Stimulated activated CD8-positive, alpha-beta memory T cell treated with anti-CD3 and anti-CD28 coated beads, Interleukin-7, amount 100 ng/mL, for 4 hours (primary cell): ENCODE measurements at places on chromosomes 7 and 10.
A peak's percentile ranks its signal among the peaks of the same experiment; 100 is the strongest.

DNA sequence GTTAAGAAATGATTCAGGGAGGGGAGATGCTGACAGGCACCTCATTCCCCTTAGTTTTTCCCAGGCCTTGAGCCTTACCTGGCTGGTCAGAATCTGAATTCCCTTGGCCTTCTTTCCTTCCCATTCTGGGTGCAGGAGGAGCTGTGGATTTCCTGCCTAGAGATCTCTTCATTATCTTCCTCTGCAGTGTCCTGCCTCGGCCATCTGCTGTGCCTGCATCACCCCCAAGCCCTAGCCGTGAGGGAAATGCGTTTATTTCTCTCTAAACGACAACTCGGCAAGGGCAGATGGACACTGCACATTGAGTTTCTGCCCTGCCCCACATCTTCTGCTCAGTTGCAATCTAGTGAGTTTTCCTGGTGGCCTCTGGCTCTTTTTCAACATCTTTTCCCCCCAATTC lies 26.7 kb downstream of the ZCWPW1 start:
- DNase-seq, result no peak

- DNase-seq, result no peak
These were observed 44.9 kb downstream of the POLR1F start for GRCh38 chr7:19663816-19664462.

GRCh38 chr10:132991706-132992432 lies 49.5 kb upstream of the CFAP46 start:
- no peak for DNase-seq

- DNase-seq, result no peak
These were observed 44.3 kb upstream of the CABCOCO1 start for GRCh38 chr10:61618388-61618961.

DNA sequence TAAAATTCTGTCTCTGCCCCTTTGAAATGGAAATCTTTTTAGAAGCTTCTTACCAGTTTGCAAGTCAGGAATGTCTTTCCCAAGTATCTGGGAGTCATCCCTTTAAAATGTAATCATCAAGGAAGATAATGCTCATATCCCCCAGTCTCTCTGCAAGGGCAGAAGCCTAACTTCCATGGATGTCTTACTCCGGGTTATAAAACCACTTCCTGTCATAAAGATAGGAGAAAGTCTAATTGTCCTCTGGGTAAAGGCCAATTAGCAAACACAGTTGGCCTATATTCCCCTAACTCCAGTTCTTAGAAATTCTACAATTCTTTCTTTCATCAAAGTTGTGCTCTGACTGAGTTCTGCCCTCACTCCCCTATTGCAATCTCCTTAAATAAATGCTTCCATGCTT lies 1631.5 kb upstream of the LRRTM3 start:
- no peak for DNase-seq

DNA sequence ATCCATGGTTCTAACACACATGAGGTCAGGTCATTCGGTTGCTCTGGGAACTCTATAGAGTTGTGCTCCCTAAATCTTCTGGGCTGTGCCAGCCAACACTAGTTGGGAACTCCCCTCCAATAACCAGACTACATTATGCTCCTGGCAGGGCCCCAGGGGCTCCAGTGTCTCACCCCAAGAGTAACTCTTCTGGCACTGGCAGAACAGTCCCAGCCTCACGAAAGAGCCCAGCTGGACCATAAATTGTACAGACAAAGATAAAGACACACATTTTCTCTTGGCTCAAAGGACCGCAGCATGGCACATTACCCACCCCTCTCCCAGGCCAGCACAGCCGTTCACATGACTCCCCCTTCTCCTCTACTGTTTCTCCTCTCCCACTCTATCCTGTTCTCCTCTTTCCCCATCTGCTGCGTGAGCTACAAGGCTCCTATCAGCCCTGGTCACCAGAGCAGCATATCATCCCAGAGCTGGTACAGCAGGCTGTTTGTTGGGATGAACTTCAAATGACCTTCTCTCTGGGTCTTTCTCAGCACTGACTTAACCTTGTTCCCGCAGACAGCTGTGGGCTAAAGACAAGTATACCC lies 230.6 kb downstream of the PLXNA4 start:
- no peak for DNase-seq

DNA sequence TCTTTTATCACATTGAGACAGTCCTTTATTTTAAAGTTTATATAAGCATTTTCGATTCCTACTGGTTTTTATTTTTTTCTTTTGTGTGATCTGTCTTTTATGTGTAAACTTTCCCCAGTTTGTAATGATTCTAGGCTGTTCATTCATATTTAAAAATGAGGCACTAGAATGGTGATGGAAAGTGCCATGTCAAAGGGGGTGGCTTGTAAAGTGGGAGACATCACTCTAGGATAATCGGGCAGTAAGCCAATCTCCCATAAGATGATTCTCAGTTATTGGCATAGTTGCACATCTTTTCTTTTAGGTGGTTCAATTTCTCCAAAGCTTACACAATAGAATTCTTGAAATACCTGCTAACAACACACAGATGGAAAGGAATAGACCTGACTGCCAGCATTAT lies 90.4 kb downstream of the ABCA13 start:
- no peak for DNase-seq

- DNase-seq, result no peak
These were observed 2.5 kb upstream of the PYROXD2 start for GRCh38 chr10:98417481-98417959.

- DNase-seq, result no peak
These were observed 1.3 kb upstream of the C10orf67 start for GRCh38 chr10:23345861-23346260.

DNA sequence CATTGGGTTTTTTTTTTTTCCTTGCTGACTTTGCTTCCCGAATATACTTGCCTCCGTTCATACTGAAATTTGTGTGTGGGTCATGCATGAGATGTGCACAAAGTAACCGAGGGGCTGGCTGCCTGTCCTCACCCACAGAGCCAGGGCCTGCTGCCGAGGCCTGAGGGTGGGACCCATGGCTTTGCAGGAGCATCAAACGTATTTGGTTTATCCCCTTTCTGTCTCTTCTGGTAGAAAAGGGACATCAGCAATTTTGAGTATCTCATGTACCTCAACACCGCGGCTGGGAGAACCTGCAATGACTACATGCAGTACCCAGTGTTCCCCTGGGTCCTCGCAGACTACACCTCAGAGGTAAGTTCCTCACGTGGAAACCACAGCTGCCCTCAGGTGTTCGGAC lies 3.5 kb upstream of the LRRC18 start:
- DNase-seq, result no peak

DNA sequence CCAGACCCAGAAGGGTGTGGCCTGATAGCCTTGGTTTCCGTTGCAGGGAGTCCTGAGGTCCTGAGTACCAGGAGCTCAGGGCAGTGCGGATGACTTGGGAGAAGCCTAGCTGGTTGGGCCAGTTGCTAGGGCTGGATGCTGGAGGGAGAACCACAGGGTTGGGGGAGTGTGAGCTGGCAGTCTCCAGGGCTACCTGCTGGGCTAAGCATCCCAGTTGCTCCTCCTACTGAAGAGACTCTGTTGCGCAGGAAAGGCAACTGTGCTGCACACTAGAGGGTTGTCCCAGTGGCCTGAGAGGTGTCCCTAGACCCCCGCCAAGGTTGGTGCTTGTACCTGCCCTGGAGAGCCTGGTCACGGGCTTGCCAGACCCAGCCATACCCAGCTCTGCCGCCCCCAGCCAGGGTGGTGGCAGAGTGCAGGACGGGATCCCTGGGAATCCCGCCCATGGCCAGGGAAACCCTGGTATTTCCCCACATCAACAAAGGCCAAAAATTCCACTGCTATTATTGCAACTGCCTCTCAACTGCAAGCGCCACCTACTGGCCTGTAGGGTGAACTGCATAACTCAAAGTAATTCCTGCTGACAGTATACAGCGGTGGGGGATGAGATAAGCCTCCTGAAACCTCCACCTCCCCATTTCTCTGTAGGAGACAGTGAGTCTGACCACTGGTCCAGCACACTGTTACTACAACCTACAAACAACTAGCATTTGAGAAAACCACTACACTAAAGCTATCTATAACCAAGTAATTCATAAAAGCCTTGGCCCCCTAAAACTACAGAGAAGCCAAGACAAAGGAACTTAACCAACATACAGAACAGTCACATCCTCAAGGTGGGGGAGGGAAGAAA lies 67.6 kb upstream of the DDC start:
- peak; percentile 21 for DNase-seq

- DNase-seq, result no peak
These were observed 509.7 kb downstream of the TCERG1L start for GRCh38 chr10:130801784-130802183.

- DNase-seq, result no peak
These were observed 750.7 kb downstream of the SUGCT start for GRCh38 chr7:40885503-40885902.

DNA sequence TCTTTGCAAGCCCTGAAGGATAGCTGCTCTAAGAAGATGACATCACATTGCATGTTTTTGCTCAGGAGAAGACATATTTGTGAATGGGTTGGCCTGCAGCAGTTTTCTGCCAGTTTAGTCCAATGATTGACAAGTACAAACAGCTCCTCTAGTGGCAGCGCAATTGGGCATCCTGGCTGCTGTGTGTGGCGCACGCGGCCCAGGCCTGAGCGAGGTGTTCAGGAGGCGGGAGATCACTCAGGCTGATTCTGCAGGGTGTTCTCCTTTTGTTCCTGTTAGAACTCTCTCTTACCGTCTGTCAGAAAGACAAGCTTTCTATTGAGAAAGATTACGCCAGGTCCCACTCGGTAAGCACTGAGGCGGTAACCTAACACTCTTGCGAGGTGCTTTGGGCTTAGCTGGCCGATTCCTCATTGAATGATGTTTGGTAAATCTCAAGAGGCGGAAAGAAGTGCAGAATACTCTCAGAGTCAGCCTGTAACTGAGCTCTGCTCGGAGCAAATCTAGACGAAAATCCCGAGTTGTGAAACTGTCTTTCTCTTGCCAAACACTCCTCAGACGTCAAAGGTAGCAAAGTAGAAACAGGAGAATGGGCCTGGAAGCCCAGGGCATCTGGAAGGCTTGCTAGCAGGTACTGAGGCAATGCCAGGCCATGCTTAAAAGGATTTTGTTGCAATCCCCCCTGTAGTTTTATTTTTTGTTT lies 219.2 kb upstream of the BMPER start:
- no peak for DNase-seq

DNA sequence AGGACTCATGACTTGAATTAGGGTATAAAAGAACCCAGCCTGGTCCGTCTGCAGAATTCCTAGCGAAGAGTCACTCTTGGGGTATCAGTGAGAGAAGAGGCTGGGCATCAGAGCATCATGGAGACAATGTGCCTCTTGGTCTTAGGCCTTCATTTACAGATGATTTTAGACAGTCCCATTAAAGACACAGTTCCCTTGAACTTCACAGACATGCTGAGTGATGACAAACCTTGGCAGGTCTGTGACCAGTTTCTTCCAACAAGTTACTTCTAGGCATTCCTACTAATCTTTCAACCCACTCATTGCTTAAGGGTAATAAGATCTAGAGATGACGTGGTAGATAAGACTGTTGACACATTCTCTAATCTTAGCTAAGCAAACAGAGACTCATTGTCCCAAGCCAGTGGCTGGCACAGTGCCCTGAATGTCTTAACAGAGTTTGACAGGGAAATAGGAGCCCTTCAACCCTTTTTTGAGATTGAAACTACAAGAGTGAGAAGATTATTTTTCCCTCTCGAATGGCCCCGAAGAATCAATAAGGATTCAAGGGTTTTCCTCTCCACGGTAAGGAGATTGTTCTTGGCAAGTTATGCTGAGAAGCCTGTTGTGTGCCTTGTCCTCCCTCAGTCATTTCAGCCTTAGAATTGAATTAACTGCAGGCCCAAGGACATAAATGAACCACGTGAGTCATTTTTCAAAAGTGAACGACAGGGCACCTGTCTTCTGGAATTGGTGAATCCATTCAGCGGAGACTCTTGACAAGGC lies 281.1 kb downstream of the CCDC3 start:
- no peak for DNase-seq

DNA sequence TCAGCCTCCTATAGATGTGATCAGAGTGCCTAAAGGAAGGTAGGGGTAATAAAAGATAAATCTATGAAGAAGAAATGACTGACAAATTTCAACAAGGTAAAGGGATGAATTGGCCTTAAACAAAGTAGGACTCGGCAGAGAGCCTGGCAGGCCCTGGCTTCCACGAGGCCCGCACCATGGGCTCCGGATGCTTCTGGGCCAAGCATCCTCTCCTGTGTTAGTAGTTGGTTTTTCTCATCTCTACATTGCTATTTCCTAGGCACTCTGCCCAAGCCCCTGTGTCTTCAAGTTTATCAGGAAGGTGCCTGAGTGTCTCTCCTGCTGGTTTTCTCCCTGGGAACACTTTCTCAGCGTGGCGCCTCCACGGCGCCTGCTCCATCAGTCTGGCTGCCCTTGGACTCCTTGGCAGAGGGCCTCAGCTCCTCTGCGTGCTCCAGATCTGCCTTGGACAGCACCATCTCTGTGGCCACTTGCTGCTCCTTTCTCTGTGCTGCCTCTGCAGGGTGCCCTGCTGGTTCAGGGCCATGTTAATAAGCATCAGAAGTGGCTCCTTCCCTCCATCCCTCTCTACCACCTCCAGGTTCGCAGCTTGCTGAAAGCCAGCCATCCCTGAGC lies 413.3 kb upstream of the DPP6 start:
- DNase-seq, result no peak

GRCh38 chr7:30068117-30068516 lies 39.9 kb downstream of the PLEKHA8 start:
- DNase-seq, result no peak

DNA sequence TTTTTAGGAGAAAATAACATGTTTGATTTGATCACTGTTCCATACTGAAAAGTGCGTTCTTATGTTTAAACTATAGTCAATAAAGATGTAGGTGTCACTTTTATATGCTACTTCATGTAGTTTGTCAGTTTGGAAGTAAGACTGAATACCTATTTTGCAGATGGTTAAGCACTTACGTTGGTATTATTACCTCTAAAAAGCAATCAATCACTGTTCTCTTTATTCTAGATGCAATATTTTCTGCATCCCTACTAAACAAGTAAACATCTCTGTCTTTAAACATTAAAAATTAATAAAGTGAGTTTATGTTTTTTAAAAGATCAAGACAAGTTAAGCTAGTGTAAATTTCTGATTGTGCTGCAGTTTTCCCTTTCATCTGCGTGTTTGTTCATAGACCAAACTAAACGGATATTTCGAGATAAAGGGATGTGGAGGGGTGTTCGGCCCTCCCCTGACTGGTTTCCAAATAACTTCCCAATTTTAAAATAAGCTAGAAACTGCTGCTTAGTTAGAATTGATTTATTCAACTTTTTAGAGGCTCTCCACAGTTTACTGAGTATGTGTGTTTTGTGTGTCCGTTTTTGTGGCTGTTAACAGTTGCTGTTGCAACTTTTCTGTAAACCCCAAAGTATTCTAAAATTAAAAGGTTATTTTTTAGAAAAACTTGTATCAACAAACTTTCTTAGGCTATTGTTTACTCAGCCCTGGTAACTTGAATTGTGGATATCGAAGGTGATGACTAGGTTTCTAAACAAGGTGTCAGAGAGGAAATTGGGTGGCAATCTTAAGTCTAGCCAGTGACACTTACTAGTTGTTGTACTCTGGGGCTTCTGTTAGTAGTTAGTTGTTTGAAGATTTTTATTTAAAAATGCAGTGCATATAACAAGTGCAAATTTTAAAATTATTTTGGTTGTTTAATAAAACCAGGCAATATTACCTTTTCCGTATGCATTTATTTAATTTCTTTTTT lies 974 bp downstream of the KIF11 start:
- DNase-seq, result no peak
